ENCODE measurements at places on chromosomes 16 and 17.

GRCh38 chr16:68907781-68908181, 64.5 kb downstream of the TANGO6 start:
- no peak for DNase-seq

GRCh38 chr16:50675686-50676610, 5.2 kb downstream of the SNX20 start:
- peak; percentile 56 for DNase-seq

DNA sequence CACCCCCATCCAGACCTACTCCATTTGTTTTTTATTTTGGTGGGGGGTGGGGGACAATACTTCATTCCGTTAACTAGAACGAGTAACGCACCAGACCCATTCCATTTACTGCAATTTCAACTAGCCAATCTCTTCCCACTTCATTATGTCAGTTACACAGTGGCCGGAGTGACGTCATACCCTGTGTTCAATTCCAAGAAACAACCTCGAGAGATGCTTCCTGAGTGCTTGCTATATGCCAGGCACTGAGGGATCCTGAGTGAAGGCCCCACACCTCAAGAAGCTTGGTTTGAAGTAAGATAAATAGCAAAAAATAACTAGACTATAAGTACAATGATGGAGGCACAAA, 9.1 kb upstream of the SIAH1 start:
- no peak for DNase-seq

DNA sequence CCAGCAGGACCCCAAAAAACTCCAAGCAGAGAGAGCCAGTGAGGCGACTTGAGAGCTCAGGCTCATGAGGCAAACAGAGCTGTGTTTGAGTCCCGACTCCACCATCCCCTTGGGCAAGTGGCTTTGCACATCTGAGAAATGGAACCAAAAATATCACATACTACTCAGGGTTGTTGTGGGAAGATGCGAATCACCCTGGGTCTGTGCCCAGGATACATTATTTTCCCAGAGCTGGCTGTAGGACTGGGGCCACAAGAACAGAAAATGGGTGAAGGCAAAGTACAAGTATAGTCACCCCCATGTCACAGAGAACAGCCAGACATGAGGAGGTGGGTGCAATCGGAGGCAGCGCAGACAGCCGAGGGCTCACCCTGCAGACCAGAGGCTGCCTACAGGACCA, 127.3 kb downstream of the GAS7 start:
- DNase-seq: no peak

DNA sequence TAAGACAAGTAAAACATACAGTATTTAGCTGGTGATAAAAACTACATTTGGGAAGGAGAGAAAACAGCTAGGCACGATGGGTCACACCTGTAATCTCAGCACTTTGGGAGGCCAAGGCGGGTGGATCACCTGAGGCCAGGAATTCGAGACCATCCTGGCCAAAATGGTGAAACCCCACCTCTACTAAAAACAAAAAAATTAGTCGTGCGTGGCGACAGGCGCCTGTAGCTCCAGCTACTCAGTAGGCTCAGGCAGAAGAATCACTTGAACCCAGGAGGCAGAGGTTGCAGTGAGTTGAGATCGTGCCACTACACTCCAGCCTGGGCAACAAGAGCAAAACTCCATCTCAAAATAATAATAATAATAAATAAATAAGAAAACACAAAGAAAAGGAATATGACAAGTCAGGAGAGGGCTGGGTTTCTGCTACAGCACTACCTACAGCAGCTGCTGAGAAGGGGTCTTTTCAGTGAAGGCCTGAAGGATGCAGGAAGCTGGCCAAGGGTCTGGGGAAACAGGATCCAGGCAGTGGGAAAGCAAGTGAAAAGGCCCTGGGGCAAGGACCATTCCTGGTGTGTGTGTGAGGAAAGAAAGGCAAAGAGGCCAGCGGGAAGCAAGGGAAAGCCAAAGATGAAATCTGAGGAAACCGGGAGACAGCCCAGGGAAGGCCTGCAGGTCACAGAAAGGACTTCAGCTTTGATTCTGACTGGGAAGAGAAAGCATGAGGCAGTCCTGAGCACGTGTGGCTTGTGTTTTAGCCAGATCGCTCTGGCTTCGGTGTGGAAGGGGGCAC, 10.6 kb downstream of the MBTPS1 start:
- no peak for DNase-seq

DNA sequence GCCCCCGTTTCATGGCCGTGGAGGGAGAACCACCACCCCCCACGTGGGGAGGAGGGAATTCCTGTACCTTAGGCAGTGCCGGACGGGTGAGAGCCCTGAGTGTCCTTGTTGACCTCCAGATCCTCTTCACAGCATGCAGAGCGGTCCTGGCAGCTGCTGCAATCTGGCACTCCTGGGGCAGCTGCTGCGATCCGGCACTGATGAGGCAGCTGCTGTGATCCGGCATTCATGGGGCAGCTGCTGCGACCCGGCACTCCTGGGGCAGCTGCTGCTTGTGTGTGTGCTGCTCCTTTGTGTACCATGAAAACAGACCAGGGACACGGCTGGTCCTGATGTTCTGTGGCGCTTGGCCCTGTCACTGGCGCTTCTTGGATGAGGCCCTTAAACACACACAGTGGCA, 12.8 kb downstream of the ZNF778 start:
- DNase-seq: no peak

DNA sequence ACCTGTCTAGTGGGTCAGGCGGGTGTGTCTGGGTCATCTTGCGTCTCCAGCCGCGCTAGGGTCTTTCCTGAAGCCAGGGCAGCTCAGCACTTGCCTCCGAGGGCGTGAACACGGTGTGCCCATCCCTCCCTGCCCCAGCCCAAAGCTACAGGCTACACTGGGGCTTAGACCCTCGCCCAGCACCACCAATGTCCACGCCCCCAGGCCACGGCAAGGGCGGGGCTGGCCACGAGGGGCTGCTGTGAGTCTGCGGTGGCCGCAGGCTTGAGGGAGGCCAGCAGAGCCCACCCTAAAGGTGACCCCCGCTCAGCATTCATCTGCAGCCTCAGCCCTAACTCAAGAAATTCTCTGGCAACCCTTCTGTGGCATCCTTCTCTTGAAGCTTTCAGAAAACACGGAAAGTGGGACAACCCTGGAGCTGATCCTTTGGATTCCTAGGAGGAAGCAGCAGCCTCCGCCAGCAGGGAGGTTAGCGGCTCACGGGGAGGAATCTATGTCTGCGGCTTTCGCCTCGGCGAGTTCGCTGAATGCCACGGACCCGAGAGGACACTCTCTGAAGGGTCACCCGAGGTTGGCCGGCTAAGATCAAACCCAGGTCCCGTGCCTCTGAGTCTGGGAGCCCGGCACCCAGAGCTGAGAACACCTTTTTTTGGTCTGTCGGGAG, 41.7 kb downstream of the TIMM22 start:
- no peak for DNase-seq

DNA sequence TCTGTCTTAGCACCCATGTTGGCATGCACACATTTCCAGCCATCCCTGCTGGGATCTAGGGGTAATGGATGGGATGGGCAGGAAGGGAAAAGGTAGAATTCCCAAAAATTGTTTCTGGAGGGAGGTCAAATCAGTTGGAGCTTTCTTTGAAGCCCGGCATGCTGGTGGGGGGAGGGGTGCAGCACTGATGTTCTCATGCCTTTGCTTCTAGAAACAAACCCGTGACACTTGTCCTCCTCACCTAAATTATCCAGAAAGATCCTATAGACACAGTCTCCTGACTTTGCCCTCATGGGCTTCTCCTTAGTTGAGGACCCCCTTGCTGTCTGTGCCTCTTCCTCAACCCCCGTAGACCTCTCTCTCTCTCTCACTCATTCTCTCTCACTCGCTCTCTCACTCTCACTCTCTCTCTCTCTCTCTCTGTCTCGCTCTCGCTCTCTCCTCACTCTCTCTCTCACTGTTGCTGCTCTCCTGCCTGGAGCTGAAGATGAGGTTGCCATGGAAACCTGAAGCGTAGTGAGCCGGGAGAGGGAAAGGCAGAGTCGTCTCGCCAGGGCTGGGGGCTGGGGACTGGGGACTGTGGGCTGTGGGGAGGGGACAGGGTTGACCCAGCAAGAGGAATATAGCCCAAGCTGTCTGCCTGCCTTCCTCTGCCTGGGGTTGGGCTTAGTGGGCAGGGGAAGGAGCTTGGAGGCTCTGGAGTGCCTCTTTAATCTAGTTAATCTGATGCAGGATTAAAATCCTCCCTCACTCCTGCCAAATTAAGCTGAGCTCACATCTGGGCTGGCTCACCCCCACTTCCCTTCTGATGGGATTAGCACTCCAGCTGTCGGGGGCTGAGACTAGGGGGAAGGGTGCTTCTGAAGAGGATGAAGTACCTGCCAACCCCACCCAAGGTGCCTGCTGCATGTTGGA, 16.1 kb downstream of the LASP1 start:
- no peak for DNase-seq

DNA sequence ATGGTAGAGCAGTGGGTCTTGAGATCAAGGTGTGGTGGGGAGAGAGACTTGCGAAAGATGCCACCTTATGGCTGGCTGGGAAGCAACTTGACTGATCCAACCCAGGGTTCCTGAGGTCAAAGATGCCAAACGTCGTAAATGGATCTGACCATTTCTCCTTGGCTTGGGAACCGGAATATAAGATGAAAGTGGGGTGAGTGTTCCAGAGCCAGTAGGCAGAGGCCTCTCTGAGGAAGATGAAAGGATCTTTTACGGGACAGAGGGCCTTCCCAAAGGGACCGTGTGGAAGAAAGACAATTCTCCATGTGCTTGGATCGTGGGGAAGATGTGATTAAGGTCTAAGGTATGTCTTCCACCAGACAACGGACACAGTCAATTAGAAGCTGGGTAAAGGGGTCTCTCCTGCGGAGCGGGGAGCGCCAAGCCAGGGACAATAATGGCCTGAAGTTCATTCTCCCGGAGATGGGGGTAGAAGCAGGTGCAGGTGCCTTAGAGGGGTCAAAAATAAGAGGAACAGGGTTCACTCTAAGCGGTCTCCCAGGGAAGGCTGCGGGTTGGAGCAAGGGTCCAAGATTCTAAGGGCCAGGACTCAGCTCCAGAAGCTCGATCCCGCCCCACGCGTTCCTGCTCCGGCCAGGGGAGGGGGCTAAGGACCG, 800 bp downstream of the FXR2 start:
- peak; percentile 37 for DNase-seq

GRCh38 chr17:16339959-16340358, 13.3 kb downstream of the CENPV start:
- DNase-seq: no peak

DNA sequence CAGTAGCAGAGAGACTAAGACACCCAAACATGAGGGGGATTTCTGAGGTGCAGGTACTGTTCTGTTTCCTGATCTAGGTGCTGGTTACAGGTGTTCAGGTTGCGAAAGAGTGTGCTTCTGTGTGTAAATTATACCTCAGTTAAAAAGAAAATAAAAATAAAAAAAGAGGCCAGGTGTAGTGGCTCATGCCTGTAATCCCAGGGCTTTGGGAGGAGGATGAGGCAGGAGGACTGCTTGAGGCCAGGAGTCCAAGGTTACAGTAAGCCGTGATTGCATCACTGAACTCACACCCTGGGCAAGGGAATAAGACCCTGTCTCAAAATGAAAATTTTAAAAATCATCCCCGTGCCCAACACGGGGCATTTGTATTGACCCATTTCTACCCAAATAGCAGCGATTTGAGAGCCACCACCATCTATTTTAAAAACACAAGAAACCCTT, 3.2 kb upstream of the DCAF7 start:
- no peak for DNase-seq

DNA sequence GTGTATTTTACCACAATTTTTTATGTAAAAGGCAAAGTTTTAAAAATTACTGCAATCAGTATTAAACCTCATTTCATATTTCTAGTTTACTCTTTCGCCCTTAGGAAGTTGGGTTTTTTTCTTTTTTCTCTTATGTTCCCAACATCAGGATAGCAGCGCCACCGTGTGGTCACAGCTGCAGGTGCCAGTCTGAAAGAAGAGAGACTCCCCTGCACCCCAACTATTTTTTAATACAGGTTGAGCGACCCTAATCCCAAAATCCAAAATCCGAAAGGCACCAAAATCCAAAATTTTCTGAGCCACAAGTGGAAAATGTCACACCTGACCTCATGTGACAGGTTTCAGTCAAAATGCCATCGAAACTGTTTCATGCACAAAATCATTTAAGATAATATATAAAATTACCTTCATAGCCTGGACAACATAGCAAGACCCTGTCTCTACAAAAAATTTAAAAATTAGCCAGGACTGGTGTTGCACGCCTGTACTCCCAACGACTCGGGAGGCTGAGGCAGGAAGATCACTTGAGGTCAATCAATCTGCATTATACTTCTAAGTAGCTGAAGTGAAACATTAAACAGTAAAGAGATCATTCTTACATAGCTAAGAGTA, 21.8 kb upstream of the ASGR2 start:
- DNase-seq: peak; percentile 76

DNA sequence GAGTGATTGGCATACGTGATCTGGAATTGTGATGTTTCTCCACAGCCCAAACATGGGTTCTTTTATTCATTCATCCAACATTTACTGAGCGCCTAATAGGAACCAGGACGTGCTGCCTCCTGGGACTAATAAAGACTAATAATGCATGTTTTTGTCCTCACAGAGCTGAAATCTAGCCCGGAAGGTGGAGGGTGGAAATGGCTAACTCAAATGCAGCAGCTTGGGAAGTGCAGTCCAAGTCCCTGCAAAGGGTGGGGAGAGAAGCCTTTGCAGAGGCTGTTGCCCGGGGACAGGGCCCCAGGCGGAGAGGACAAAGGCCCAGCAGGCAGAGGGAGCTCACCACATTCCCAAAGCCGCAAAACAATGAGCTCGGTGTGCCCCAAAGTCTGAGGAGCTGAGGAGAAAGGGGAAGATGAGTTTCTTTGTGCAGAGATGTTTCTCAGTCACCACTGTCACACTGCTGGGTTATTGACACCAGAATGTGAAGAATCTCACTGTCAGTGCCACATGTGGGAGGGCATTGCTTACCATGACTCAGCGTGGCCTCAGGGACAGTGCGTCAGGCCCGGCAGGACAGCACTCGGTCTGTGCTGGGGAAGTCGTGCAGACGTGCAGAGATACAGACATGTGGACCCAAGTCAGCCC, 118.2 kb upstream of the CHMP6 start:
- DNase-seq: peak; percentile 62

- DNase-seq: no peak
Measured at GRCh38 chr17:50292465-50292864, 18.2 kb downstream of the TMEM92 start.

- no peak for DNase-seq
Measured at GRCh38 chr16:30010844-30011713, at the start of gene DOC2A. TSS of gene DOC2A (minus strand) at chr16:30011027. CDS start at chr16:30010222, 805 bp downstream.

DNA sequence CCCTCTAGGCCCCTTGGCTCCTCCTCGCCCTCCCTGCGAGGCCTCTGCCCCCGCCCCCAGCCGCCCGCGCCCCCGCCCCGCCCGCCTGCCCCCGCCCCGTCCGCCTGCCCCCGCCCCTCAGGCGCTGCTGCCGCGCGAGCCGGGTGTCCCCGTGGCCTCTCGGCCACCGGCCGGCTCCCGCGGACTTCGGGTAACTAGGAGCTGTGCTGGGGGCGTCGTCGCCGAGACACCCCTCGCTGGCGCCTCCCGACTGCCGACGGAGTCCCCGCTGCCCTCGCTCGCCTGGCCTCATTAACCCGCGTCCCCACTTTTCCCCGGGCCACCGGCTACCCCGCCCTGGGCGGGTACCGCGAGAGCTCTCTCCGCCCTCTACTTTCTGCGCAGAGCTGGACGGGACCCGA, at the start of gene TLCD1:
Gene TLCD1 (minus strand): TSS at position 8 of the 401 bp plus-strand sequence. CDS start 136 bp downstream, outside the sequence.
- DNase-seq: peak; percentile 66

GRCh38 chr17:44832805-44833204, 2.7 kb upstream of the GJC1 start:
- DNase-seq: no peak
